ENCODE measurements at places on chromosomes 1 and 21. TPM values are rescaled to one million over a fixed set of nuclear protein-coding genes. Genes with fewer than 3 reads are reported as not detected.
A peak's percentile ranks its signal among the peaks of the same experiment; 100 is the strongest.

DNA sequence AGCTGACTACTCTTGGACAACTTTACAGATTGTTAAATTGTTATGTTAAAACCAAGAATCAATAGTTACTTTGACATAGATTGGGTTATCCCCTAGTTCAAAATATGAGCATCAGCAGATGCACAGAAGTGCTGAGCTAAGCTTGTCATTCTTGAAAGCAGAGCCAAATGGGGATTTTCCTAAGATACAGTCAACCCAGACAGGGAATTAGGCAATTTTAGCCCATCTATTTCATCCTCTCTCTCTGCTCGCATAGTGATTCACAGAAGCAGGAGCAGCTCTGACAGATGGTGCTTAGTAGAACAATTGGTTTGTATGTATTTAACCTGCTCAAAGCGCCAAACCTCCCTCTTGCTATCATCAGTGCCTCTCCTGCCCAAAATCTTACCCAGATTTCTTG is 27.9 kb upstream of the PRRC2C start:
- H3K36me3 ChIP-seq, result no peaks in the 10 kb centered on the region
- no peaks in the 10 kb centered on the region for H3K4me1 ChIP-seq
- no peaks in the 10 kb centered on the region for H3K27me3 ChIP-seq
- no peak for DNase-seq
- H3K27ac ChIP-seq, result no peak overlapping the region

DNA sequence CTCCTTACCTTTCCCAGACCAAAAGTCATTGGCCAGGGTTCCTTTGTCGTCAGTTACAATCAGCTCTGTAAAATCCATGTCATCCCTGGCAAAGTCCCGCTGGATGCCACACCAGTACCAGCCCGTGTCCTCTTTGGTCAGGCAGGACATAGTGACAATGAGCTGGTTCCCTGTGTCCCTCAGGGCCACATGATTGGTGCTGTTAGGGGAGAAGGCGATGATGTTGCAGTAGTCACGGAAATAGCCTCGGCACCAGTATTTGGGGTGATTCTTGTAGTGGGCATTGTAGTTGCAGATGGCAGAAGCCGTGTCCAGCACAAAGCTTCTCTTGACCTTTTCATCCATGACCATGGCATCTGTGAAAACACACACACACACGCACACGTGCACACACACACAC is 14.8 kb downstream of the ADORA3 start:
- no peaks in the 10 kb centered on the region for H3K36me3 ChIP-seq

GRCh38 chr21:45641480-45642035 is 2.0 kb upstream of the PCBP3 start:
- H3K27ac ChIP-seq, result peak overlapping the region; percentile 52
- no peak overlapping the region for H3K4me3 ChIP-seq

DNA sequence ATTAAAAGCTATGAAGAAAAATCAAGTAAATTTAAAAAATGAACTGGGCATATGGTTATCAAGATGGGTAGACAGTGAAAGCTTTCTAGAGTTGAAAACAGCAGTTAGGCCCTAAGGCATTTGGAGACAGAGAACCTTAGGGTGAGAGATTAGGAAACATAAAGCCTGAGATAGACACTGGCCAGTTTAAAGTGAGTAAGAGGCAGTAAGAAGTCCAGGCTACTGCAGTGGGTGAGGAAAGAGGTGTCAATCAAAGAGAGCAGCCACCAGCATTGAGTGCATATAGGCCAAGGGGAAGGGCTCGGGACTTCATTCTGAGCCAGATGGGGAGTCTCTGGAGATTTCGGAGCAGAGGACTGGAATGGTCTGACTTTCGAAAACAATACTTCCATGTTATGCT is 1360.5 kb upstream of the ADGRL4 start:
- no peaks in the 10 kb centered on the region for H3K4me1 ChIP-seq
- DNase-seq, result no peak
- H3K27me3 ChIP-seq, result no peaks in the 10 kb centered on the region
- no peaks in the 10 kb centered on the region for H3K36me3 ChIP-seq

- no peak overlapping the region for H3K27ac ChIP-seq
- H3K4me3 ChIP-seq, result no peak overlapping the region
- peaks cover 55% of the 10 kb centered on the region for H3K36me3 ChIP-seq
- H3K4me1 ChIP-seq, result peaks cover 23% of the 10 kb centered on the region
These were observed 12.7 kb downstream of the RNF207 start for GRCh38 chr1:6218375-6219164.

DNA sequence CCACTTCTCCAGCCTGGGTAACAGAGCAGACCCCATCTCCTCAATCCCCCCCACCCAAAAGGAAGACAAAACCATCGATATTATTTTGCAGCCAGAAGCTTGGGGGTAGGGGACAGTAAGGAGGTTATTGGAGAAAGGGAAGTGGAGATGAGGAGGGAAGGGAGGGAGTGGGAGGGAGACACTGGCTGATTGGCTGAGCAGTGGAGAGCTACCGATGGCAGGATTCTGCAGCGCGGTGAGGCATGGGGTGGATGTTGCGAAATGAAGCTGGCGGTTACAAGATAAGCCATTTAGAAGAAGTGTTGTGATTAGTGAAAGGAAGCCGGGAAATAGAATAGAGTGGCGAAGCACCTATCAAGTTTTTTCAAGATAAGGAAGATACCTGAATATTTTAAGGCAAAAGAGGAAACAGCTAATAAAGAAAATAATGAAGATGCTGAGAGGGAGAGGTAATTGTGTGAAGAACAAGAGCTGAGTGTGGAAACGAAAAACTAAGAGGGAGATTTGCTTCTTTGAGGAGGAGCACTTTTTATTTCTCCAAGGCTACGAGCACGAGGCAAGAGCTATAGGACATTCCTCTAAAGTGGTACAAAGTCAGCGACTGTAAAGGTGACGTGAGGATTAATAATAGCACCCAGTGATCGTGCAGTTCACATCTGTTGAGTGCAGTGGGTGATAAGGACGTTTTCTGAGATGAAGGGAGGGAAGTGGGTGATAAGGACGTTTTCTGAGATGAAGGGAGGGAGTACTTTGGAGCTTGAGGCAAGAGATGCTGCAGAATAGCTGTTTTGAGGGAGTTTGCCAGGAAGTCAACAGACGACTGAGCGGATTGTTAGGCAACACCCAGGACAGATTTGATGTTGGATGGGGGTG is 103.2 kb upstream of the KIF26B start:
- DNase-seq, result peak; percentile 63
- no peaks in the 10 kb centered on the region for H3K36me3 ChIP-seq
- H3K27ac ChIP-seq, result no peak overlapping the region
- peaks cover 7% of the 10 kb centered on the region for H3K4me1 ChIP-seq
- no peaks in the 10 kb centered on the region for H3K27me3 ChIP-seq

GRCh38 chr1:81954534-81955020 is 153.8 kb downstream of the ADGRL2 start:
- H3K4me1 ChIP-seq, result no peaks in the 10 kb centered on the region
- H3K4me3 ChIP-seq, result no peak overlapping the region
- H3K36me3 ChIP-seq, result peaks cover 55% of the 10 kb centered on the region
- H3K27ac ChIP-seq, result no peak overlapping the region

- no peaks in the 10 kb centered on the region for H3K27me3 ChIP-seq
- no peak for DNase-seq
- no peak overlapping the region for H3K4me3 ChIP-seq
- H3K4me1 ChIP-seq, result no peaks in the 10 kb centered on the region
- H3K27ac ChIP-seq, result no peak overlapping the region
These were observed 6.8 kb downstream of the ODF2L start for GRCh38 chr1:86389307-86389706.

DNA sequence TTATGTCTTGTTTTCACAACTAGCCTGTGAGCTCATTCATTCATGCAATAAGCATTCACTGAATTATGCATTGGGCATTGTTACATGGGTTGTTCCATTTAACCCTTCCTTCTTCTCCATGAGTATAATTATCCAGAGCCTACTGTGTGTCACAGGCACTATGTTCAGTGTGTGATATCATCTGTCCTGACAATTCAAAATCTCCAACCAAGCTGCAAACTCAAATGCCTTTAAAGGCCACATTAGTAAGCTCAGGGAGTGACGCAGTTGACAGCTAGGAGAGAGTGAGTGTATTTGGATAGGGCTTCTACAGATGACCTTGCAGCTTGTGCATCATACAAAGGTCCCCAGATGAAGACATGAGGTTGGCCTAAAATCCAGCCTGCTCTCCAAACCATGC is 289.5 kb downstream of the OMA1 start:
- no peak overlapping the region for H3K27ac ChIP-seq
- H3K27me3 ChIP-seq, result no peaks in the 10 kb centered on the region
- no peaks in the 10 kb centered on the region for H3K36me3 ChIP-seq

GRCh38 chr1:243261390-243261789 is 5.5 kb downstream of the SDCCAG8 start:
- DNase-seq, result no peak
- H3K36me3 ChIP-seq, result no peaks in the 10 kb centered on the region
- H3K4me1 ChIP-seq, result peaks cover 31% of the 10 kb centered on the region
- H3K27me3 ChIP-seq, result no peaks in the 10 kb centered on the region
- H3K4me3 ChIP-seq, result no peak overlapping the region

DNA sequence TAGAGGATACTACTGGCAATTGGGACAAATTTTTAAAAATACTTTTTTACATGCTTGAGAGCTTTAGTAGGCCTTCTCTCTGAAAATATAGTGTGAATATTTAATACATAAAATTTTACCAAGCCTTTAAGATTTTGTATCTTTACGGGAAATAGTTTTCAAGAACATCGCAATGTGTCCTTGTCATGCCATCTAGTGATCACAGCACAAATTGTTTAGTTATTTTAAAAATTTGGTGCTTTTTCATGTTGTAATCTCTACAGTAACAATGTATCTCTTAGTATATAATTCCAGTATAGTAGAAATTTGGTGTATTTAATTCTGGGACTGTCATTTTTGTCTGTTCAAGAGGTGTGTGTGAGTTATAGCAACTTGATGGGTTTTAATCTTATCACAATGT is 6.7 kb downstream of the CDC7 start:
- no peaks in the 10 kb centered on the region for H3K36me3 ChIP-seq
- H3K27me3 ChIP-seq, result no peaks in the 10 kb centered on the region
- H3K4me1 ChIP-seq, result no peaks in the 10 kb centered on the region
- DNase-seq, result no peak
- no peak overlapping the region for H3K4me3 ChIP-seq

DNA sequence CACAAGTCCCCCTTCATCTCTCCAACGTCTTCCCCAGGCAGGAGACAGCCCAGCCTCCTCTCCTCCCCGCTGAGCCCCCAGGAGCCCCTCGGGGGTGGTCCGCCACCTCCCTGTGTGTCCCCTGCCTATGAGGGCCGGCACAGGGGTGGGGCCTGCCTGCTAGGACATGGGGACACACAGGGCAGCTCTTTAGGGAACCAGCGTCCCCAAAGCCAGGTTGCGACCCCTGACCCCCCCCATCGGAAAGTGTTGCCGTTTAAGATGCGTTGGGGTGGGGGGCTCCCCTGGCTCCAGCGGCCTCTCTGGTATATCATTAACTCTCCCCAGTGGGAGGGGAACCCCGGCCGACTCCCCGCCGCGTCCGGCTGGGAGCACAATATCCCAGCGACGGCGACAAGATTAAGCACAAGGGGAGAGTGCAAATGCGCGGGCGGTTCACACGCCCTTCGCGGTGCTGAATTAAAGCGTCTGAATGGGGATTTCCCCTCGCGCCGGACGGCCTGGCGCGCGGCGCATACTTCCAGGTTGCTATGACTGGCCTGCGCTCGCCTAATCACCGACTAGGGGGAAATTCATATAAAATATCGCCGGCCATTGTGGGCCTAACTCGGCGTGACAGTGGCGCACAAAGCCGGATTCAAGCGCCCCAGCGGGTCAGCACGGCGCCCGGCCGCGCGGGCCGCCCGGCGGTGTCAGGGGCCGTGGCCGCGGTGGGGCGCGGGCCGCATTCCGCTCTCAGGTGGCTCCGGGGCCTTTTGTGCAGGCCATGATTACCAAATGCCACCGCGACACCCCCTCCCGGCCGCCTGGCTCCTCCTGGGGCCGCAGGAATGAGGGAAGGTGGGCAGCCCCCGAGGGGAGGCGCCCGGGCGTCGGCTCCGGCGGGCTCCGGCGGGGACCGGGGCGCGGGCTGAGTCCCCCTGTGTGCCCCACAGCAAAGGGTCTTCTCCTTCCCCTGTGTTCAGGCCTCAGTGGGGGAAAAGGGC is 30.9 kb downstream of the WNT3A start:
- peaks cover 6% of the 10 kb centered on the region for H3K4me1 ChIP-seq
- H3K27me3 ChIP-seq, result peaks cover 14% of the 10 kb centered on the region
- H3K4me3 ChIP-seq, result no peak overlapping the region
- H3K27ac ChIP-seq, result no peak overlapping the region
- H3K36me3 ChIP-seq, result no peaks in the 10 kb centered on the region
- DNase-seq, result peak; percentile 54

GRCh38 chr1:205988585-205988995 is 14.6 kb downstream of the RAB7B start:
- H3K4me1 ChIP-seq, result peaks cover 40% of the 10 kb centered on the region
- no peaks in the 10 kb centered on the region for H3K27me3 ChIP-seq
- H3K4me3 ChIP-seq, result no peak overlapping the region
- DNase-seq, result no peak
- no peak overlapping the region for H3K27ac ChIP-seq
- H3K36me3 ChIP-seq, result peaks cover 17% of the 10 kb centered on the region

DNA sequence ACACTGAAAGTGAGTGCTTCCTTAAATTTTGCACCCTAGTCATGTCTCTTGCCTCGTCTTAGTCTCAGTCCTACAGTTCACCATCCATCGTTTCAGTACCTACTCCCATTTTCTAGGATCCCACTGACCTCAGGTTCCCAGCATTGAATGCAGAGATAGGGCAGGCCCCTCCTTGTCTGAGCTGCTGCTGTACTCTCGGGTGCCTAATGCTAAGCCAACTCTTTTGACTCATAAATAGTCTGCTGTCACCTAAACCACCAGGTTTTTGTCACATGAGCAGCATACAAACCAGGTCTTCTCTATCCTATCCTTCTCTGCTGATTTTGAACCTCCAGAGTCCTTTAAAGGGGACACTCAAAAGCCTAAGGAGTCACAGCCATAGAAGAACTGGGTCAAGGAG is 3.0 kb downstream of the ARHGAP30 start:
- H3K36me3 ChIP-seq, result no peaks in the 10 kb centered on the region
- H3K4me1 ChIP-seq, result no peaks in the 10 kb centered on the region
- H3K27ac ChIP-seq, result peak overlapping the region; percentile 95
- DNase-seq, result no peak
- H3K4me3 ChIP-seq, result no peak overlapping the region

DNA sequence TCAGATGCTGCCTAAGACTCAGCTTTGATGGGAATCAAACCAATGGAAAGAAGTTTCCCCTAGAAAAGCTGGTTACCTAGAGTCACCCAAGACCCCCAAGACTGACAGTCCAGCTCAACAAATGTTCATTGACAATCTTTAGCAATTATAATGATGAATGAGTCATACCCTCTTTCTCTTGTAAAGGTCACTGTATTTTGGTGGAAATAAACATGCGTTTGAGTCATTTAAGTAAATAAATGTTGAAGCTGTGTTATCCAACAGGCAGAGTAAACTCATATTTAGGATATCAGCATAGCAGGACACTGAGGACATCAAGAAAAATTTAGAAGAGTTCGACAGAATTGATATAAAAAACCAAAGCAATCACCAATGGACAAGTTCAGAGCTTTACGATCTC is 295.9 kb downstream of the RGS7 start:
- H3K36me3 ChIP-seq, result no peaks in the 10 kb centered on the region
- H3K4me3 ChIP-seq, result no peak overlapping the region
- H3K4me1 ChIP-seq, result no peaks in the 10 kb centered on the region
- H3K27me3 ChIP-seq, result no peaks in the 10 kb centered on the region

GRCh38 chr1:233607252-233608119 is 6.4 kb upstream of the KCNK1 start:
- H3K4me1 ChIP-seq, result no peaks in the 10 kb centered on the region
- H3K4me3 ChIP-seq, result no peak overlapping the region
- H3K27me3 ChIP-seq, result no peaks in the 10 kb centered on the region
- no peaks in the 10 kb centered on the region for H3K36me3 ChIP-seq
- no peak overlapping the region for H3K27ac ChIP-seq

The LIN28A gene
- not detected for total RNA-seq

The PGM1 gene
- 274 TPM for total RNA-seq

The VCAM1 gene
- total RNA-seq, result 3.9 TPM

The LRIG2 gene
- 7.5 TPM for total RNA-seq

The IL10 gene
- total RNA-seq, result 0.67 TPM

The SNX7 gene
- total RNA-seq, result 18.6 TPM

The KRTAP13-3 gene
- total RNA-seq, result not detected

The GPR37L1 gene
- not detected for total RNA-seq

The PLA2G2F gene
- not detected for total RNA-seq

The PODN gene
- 18.5 TPM for total RNA-seq

The RYR2 gene
- 955 TPM for total RNA-seq

Data from heart left ventricle (tissue), 16 donors.